ENCODE measurements at places on chromosomes 3 and 15. TPM values are rescaled to one million over a fixed set of nuclear protein-coding genes. Genes with fewer than 3 reads are reported as not detected.

GREM1 gene
- polyA plus RNA-seq = 3.3 TPM

AHSG gene
- polyA plus RNA-seq = not detected

ACY1 gene
- polyA plus RNA-seq = 12.9 TPM

MYLK gene
- polyA plus RNA-seq = 22.3 TPM

SETD5 gene
- 99.2 TPM for polyA plus RNA-seq

KLHL40 gene
- 162 TPM for polyA plus RNA-seq

ACKR4 gene
- 1.6 TPM for polyA plus RNA-seq

SLC2A2 gene
- not detected for polyA plus RNA-seq

AADAC gene
- 0.25 TPM for polyA plus RNA-seq

ADAMTS9 gene
- 66.5 TPM for polyA plus RNA-seq

CHL1 gene
- 2.2 TPM for polyA plus RNA-seq

C3orf18 gene
- 19.8 TPM for polyA plus RNA-seq

STRIT1 gene
- 49.3 TPM for polyA plus RNA-seq

DNA sequence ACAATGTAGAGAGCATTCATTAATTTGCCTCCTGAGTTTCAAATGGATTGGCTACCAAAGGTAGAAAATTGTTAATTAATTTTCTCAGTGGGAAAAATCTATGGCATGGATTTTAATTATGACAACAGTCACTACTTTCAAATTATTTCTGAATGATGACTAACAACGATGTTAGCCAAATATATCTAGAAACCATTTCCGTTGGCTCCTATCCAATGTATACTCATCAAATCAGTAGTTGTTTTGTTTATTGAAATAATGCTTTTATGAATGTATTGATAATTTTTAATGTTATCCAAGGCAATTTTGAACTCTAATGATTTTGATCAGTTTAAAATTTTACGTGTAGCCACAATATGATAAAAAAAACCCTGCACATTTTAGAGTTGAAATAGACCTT is 333.4 kb downstream of the NAALADL2 start:
- DNase-seq = no peak

GRCh38 chr3:130760922-130761321 is 14.3 kb upstream of the PIK3R4 start:
- DNase-seq = no peak

GRCh38 chr3:32412887-32413286 is 21.2 kb downstream of the CMTM7 start:
- no peak for DNase-seq

- DNase-seq = no peak
Observed at GRCh38 chr3:190517687-190518086, 3.8 kb downstream of the IL1RAP start.

- no peak for DNase-seq
Observed at GRCh38 chr3:129961141-129961541, 13.4 kb upstream of the TRH start.

- DNase-seq = peak; percentile 45
Observed at GRCh38 chr3:6287088-6287875, 573.6 kb upstream of the GRM7 start.

DNA sequence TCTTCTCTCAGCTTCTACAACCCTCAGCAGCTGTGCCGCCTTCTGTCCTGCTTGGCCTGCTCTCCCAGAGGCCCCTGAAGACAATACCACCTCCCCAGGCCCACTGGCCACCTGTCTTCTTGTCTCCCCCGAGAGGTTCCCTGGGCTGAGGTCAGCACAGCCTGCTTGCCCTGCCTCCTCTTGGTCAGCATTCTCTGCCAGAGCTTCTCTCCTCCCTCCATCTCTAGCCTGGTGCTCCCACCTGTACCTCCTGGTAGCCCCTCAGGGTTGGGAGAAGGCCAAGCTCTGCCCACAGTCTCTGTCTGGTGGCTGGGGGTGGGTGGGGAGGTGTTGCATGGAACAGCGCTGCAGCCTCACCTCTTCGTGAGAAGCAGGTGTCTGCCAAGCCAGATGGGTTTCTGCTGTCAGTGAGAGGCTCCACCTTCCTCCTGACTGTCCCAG is 5.6 kb upstream of the ISLR start:
- no peak for DNase-seq

DNA sequence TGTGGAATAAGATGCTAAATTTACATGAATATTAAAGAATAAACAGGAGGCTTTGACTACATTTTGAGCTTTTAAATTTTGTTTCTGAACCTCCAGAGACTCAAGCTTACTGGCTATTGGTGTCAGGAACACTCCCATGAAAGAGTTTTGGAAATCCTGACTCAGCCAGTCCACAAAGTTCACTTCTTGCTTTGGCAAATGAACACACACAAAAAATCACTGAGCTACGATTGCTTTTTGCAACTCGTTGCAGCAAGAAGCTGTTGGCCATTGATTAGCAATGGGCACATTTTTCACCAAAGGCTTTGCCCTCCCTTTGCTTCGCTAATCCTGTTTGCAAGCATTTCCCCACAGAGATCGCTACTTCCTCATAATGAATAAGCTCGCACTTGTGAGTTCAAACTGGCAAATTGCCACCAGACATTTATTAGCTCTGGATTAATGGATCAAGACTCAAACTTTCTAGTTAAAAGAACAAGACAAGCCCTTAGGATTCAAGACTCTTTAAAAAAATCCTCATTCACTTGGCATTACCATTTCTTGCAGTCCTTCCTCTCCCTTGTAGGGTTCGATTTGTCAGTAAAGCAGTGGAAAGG is 343.2 kb upstream of the ONECUT1 start:
- DNase-seq = no peak

DNA sequence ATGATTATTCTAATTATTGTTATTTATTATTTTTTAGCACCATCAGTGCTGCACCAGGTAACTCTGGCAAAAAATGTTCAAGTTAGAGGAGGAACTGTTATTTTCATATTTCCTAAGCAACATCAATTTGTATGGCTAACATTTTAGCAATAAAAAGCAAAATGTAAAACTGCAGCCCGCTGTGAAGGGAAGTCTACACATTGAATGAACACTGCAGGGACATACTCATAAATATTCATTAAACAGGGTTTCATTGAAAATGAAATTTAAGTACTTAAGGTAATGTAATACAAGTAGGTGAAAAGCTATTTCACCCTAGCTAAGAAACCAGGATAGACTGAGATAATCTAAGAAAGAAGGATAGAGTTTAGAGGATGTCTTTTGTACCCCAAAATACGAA is 532.7 kb downstream of the NLGN1 start:
- DNase-seq = no peak

DNA sequence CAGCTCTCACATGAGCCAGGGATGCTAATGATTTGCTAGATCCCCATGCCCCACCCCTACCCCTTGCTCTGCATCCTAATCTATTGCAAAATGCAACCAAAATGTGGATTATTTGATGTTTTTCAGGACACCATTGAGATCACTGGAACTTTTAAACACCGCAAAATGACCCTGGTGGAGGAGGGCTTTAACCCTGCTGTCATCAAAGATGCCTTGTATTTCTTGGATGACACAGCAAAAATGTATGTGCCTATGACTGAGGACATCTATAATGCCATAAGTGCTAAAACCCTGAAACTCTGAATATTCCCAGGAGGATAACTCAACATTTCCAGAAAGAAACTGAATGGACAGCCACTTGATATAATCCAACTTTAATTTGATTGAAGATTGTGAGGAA is 29.7 kb downstream of the HDC start:
- DNase-seq = no peak

GRCh38 chr3:147215660-147216059 is 190.7 kb downstream of the ZIC4 start:
- DNase-seq = no peak

DNA sequence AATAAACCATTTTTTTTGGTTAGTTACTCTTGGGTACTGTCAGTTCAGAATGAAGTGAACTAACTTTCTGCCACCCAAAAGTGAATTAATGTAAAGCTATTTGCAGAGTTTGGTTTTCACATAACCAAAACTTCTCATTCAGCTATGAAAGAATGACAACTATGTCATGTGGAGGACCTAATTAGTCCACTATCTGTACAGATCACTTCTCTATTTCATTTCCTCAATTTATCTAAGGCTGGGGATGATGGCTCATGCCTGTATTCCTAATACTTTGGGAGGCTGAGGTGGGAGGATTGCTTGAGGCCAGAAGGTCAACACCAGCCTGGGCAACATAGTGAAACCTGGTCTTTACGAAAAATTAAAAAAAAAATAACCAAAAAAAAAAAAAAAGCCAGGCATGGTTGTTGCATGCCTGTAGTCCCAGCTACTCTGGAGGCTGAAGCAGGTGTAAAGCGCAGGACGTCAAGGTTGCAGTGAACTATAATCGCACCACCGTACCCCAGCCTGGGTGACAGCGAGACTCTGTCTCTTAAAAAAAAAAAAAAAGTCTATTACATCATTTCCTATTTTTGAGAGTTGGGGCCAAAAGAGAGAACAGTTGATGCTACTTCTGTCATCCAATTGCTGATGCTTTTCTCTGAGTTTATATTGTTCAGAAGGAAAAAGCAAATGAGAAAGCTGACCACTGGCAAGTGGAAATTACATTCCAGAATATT is 8.7 kb downstream of the HYPK start:
- no peak for DNase-seq

DNA sequence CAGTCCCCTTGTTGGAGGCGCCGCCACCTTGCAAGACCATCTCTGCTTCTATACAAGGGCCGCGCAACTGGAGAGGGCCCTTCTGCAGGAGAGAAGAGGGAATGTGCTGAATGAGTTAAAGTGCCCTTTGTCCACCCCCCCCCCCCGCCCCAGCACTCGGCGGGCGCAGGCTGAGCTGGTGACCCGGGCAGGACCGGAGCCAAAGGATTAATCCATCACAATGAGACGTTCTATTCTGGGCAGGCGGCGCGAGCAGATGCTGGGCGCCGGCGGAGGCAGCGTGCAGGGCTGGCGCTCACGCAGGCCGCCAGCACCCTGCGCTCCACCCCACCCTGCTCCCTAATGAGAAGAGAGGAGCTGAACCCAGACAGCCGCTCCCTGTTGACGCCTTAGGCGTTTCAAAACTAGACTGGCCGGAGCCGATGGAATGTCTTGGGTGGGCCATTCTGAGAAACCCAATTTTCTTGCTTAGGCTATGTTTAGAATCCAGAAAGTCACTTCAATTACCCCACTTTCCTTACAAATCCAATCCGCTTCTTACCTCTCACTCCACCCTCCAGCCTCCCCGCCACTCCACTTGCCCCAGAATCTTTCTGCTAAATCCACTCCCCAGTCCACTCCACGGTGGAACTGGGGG is 32.9 kb downstream of the GJD2 start:
- DNase-seq = no peak

- no peak for DNase-seq
Observed at GRCh38 chr3:49656541-49657112, 17.5 kb upstream of the APEH start.

DNA sequence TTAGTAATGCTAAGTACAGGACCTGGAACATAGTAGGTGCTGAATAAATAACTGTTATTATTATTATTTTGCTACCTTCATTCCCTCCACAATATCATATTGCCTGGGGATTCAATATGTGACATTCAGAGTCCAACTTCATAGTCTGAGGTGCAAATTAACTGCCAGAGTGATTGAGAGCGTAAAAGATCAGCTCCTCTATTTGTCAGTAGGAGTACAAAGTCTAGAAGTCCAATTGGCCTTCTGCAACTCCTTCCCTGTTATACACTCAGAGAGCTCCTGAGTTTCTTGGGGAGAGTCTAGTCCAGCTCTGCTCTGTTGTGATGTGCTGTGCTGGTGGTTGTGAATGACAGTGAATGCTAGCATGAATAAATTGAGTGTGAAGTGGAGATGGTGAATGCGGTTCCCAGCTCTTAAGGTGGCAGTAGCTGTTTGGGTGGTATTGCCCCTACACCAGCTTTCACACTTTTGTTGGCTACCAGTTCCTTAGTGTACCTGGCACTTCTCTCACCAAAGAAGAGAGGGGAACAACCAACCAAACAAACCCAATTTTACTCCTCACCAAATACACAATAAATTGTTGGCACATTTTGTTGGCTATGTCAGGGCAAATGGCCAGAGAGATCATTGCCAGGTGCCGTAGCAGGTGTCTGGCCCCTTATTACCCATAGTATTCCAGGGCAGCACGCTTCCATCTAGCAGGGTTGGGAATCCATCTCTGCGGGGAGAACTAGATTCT is 270.1 kb upstream of the TBL1XR1 start:
- no peak for DNase-seq

- no peak for DNase-seq
Observed at GRCh38 chr15:71252044-71252739, 136.9 kb downstream of the THSD4 start.

DNA sequence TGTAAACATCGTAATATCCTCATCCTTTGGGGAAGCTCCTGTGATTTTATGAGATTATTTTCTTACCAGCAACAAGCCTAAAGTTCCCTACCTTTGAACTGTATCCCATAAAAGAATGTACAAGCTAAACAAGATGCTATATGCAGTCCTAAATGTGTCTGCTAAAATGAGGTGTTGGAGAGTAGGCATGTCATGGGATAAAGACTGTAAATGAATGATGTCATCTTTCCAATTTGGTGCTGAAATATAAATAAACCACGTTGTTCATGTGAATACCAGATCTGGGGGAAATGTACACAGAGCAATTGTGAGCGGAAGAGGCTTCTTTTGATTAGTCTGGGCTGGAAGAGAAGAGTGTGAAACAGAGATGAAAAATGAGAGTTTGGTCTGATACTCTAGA is 214.9 kb upstream of the WNT5A start:
- DNase-seq = no peak

DNA sequence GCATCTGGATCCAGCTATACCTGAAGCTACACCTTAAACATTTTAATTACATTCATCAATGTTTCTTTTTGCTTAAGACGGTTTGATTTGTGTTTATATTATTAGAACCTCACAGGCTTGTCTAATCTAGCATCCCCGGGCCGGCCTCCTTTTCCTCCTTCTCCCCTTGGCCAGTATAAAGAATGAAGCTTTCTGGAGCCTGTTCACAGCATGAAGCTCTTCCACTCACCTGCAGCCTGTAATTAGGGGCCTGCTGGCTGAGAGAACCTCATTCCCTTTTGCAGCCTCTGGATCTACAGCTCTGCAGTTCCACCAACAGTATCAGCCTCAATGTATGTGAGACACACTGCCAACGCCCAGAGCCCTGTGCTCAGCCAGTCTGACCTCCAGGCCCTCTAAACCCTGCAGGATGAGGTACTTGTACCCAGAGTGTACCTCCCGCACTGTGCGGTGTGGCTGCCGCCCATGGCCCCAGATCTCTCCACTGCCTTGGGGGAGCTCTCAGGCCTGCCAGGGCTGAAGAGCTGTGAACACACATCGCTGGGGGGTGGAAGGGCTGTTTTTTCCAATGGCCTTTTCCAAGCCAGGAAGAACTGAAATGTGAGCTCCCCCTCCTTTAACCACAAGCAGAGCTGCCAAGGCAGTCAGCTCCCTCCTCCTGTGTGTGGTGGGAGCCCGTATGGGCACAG is 114.7 kb upstream of the ALDH1A3 start:
- DNase-seq = no peak

- no peak for DNase-seq
Observed at GRCh38 chr3:117629505-117629904, 919.9 kb downstream of the TUSC7 start.

Data from forelimb muscle (tissue), 1 donor.